PC-3 (cell line): ENCODE measurements at places on chromosomes 12 and 14. TPM values are rescaled to one million over a fixed set of nuclear protein-coding genes. Genes with fewer than 3 reads are reported as not detected.
A peak's percentile ranks its signal among the peaks of the same experiment; 100 is the strongest.

- no peak for DNase-seq
These were observed 99.8 kb downstream of the DAD1 start for GRCh38 chr14:22489244-22489545.

- DNase-seq: no peak
These were observed 11.2 kb upstream of the DYNC1H1 start for GRCh38 chr14:101953151-101953550.

DNA sequence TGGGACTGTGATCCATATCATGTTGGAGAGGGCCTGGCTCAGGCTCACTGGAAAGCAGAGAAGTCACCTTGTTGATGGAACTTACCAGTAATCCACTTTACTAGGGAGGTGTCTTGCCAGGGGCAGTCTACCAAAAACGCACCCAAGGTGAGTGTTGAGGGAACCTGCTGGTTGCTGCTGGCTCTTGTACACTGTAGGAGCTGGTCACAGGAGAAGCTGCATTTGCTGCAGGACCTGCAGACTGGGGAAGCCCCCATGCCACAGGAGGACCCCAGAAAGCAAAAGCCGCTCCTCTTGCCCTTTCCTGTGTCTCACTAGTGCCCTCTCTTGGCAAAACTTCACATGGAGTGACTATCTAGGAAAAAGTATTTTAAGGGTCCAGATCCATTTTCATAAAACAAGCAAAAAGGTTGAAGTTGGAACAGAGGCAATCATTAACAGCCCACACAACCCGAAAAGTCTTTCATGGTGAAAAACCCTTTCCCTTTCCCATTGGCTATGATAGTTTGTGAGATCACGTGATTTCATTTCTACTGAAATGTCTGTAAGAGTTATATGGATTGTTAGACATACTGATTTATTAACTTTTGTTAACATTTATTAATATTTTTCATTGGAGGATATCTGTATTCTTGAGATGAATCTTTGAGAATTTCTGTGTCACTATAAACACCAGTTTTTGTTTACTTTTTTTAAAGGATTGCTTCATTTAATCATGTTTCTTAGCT, 59.2 kb downstream of the RASSF8 start:
- peak; percentile 86 for DNase-seq

RAD9B gene
- 0.40 and 0.52 TPM in 2 replicates for total RNA-seq

HRK gene
- 0.33 and 0.58 TPM in 2 replicates for total RNA-seq

APOF gene
- not detected in 2 replicates for total RNA-seq
